CD4-positive, alpha-beta T cell treated with Interleukin-12 subunit alpha and Interleukin-12 subunit beta, for 1 hour (primary cell): ENCODE measurements at places on chromosomes 16 and 17.

DNA sequence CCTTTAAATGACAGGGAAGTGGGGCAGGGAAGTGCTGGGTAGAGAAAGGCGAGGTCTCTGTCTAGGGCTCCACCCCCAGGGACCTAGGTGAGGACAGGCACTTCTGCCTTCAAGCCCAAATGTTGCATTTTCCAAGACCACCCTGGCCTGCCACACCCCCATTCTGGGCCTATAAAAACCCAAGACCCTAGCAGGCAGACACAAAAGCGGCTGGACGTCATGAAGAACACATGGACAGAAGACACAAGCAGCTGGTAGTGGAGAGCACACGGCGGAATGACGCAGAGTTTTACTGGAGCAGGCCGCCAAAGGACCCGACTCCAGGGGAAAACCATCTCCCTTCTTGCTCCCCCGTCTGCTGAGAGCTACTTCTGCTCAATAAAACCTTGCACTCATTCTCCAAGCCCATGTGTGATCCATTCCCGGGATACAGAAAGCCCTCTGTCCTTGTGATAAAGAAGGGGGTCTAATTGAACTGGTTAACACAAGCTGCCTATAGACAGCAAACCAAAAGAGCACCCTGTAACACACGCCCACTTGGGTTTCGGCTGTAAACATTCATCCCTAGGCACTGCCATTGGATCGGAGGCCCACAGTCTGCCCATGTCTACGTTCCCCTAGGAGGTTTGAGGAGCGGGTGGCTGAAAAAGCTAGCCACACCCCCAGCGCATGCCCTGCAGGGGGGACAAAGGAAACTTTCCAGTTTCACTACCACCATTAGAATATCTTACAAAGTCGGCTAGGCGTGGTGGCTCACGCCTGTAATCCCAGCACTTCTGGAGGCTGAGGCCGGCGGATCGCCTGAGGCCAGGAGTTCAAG, 622.2 kb upstream of the SALL1 start:
- no peak for DNase-seq

GRCh38 chr17:33640629-33641028, 347.5 kb upstream of the ASIC2 start:
- no peak for DNase-seq

DNA sequence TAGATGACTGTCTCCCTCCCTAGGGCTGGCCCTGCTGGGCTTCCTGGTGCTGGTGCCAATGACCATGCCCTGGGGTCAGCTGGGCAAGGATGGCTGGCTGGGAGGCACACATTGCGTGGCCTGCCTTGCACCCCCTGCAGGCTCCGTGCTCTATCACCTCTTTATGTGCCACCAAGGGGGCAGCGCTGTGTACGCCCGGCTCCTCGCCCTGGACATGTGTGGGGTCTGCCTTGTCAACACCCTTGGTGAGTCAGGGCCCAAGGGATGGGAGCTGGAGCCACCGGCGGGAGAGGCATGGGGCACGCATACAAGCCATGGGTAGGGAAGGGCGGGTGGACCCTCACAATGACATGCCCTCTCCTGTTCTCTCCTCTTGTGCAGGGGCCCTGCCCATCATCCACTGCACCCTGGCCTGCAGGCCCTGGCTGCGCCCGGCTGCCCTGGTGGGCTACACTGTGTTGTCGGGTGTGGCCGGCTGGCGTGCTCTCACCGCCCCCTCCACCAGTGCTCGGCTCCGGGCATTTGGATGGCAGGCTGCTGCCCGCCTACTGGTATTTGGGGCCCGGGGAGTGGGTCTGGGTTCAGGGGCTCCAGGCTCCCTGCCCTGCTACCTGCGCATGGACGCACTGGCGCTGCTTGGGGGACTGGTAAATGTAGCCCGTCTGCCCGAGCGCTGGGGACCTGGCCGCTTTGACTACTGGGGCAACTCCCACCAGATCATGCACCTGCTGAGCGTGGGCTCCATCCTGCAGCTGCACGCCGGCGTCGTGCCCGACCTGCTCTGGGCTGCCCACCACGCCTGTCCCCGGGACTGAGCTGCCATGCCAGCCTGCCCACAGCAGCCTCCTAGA, 2.2 kb downstream of the PAQR4 start:
- DNase-seq, result no peak

DNA sequence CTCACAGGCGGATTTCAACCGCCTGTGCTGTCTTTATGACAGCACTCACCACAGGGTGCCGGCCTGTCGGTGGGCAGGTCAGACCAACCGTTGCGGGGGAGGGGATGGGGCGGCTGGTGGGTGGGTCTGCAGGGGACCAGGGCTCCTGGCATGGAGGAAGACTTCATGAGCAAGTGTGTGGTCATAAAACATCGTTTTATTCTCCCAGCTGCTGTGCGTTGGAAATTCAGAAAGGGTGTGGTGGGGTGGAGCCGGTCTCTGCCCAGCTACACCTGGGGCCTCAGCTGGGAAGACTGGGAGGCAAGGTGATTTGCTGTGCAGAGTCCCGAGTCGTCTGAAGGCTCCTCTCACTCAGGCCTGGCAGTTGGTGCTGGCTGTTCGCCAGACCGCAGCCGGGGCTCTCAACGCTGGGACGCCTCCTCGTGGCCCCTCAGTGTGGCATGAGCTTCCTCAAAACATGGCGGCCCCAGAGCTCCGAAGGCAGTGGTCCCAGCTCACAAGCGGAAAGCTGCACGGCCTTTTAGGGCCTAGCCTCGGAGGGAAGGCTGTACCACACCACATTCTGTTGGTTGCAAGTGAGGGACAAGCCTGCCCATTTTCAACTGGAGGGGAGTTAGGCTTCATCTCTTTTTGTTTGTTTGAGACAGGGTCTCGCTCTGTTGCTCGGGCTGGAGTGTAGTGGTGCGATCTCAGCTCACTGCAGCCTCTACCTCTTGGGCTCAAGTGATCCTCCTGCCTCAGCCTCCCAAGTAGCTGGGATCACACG, 45.8 kb upstream of the GSE1 start:
- no peak for DNase-seq

- no peak for DNase-seq
Observed at GRCh38 chr16:84159007-84159406, 13.9 kb downstream of the DNAAF1 start.

DNA sequence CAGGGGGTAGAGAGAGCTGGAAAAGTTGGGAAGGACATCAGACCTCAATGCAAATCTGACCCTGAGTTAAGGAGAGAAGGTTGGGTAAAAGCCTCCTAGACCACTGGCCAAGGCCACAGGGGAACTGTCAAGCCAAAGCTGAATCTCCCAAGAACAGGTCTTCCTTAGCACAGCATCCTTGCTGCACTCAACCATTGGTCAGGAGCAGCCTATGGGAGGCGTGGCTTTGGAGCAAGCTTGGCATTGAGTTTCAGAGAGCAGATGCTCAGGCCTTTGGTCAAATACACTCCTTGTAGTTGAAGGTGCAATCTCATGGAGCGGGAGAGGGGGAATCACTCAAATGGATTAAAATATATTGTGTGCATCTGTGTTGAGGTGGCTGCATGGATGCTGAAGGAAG, 21.8 kb downstream of the SOX9 start:
- DNase-seq, result no peak
